Liver (tissue), 10 donors: ENCODE measurements at places on chromosomes 3 and 15. TPM values are rescaled to one million over a fixed set of nuclear protein-coding genes. Genes with fewer than 3 reads are reported as not detected.

The CDHR4 gene
- not detected for polyA plus RNA-seq

The MAP4 gene
- 41.4 TPM for polyA plus RNA-seq

The EBLN2 gene
- polyA plus RNA-seq, result 1.7 TPM

The ZNF774 gene
- polyA plus RNA-seq, result 0.39 TPM

The PIF1 gene
- 0.67 TPM for polyA plus RNA-seq

The LRRK1 gene
- polyA plus RNA-seq, result 1.4 TPM

The GOLGA8N gene
- polyA plus RNA-seq, result 1.2 TPM
